IMR-90 (cell line): ENCODE measurements at places on chromosomes 7 and 10.

DNA sequence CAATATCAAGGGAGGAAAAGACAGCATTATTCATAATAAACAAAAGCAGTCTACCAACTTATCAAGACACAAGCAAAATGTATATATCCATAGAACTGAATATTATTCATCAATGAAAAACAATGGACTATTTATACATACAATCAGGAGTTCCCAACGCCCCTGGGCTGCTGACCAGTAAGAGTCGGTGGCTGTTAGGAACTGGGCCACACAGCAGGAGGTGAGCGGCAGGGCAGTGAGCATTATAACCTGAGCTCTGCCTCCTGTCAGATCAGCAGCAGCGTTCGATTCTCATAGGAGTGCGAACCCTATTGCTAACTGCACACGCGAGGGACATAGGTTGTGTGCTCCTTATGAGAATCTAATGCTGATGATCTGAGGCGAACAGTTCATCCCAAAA is 71.7 kb upstream of the GPR22 start:
- DNase-seq: no peak

DNA sequence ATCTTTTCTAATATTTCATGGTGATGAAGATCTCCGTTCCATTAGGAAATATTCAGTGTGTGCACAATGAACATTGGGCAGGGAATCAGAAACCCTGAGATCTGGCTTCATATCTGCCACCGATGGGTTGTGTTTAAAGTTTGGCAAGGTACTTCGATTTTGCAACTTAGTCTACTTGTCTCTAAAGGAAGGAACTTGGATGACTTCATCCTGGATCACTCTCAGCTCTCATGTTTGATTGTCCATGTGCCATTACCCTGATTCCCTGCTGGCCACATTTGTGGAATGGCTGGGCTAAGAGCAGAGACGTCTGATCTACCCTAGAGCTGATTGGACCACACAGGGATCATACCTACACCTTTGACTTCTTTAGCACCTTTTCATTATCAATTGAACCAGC is 177.0 kb upstream of the KMT2E start:
- no peak for DNase-seq

- no peak for DNase-seq
Observed at GRCh38 chr10:78320506-78320905, 286.8 kb downstream of the RPS24 start.

DNA sequence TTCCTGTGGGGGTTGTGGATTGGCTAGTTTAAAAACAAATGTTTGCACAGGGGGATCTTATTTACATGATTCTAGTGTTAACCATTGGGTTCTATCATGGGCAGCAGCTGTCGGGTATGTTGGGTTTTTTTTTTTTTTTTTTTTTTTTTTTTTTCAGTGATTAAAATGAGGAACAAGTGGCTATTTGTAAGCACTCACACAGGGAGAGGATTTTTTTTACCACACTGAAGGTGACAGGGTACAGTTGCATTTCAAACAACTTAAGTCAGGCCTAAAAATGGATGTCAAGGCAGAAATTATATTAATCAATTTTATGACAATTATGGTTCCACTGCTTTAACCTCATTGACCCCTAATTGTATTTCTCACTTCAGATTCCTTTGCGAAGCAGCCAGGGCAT is 92.8 kb downstream of the CD36 start:
- no peak for DNase-seq

DNA sequence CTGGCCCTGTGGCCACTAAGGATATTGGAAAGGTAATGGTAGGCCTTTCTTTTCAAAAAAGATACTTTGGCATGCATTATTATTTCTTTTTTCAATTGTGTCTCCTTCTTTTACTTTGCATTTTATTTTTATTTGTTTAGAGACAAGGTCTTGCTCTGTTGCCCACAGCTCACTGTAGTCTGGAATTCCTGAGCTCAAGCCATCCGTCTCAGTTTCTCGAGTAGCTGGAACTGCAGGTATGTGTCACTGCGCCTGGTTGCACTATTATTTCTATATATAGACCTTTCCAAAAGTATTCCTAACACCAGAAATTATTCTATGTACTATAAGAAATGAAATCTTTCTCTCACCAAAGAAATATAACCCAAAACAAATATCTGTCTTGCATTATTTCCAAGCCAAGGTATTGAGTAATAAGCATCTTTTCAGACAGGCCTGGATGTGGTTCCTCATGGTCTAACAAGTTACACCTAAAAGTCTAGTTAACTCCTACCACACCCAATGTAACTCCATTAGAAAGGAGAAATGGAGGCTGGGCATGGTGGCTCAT is 500.8 kb upstream of the ANKRD30A start:
- DNase-seq: no peak

- no peak for DNase-seq
Observed at GRCh38 chr10:5698062-5698461, 13.4 kb downstream of the TASOR2 start.

DNA sequence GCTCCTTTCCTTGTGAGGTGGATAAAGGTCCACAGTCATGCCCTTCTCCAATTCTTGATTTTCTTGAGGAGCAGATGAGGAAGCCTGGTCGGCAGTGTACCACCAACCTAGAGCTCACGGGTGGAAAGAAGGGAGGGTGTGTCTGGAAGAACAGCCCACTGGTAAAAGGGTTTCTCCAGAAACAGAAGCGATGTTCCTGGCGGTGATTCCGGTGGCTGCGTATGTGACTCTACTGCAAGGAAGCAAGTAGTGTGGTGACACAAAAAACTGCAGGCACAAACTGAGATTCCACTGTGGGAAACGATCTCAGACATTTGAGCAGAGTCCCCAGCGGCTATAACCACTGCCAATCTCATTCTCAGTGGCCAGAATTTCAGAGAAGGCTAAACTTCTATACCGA is 65.9 kb upstream of the ATP6V0A4 start:
- no peak for DNase-seq

DNA sequence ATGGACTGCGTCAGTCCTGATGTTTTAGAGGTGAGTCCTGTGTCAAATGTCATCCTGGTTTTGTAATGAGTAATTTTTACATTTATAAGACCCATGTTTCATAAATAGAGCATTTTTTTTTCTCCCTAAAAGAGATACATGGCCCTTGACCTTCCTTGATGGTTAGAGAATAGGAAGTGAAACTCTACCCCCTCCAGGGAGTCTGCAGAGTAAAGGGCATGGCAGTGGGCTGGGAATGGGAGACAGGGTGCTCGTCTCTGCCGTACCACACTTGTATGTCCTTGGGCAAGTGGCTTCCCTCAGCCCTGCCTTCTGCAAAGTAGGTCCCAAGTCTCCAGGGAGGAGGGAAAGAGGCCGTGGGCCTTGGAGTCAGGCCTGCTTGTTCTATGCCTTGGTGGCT is 63.9 kb downstream of the WDFY4 start:
- no peak for DNase-seq

DNA sequence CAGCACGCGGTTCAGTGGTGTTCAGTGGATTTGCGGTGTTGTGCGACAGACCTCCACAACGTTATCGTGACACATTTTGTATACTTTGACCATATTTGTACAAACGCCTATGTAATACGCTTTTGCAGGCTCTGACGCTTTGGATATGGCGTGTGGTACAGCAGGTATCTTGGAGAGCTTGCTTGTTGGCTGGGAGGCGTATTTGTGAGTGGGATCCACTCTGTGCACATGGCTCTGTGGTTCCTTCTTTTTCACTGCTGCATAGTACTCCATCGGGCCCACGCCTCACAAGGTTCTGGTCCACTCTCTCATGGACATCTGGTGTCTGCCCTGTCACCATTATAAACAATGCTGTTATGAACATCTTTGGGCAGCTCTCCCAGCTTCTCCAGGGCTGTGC is 53.2 kb downstream of the ELFN1 start:
- no peak for DNase-seq

- peak; percentile 97 for DNase-seq
Observed at GRCh38 chr7:36115448-36116321, 37.4 kb upstream of the EEPD1 start.

GRCh38 chr7:24669971-24670591 is 87.2 kb downstream of the GSDME start:
- no peak for DNase-seq

DNA sequence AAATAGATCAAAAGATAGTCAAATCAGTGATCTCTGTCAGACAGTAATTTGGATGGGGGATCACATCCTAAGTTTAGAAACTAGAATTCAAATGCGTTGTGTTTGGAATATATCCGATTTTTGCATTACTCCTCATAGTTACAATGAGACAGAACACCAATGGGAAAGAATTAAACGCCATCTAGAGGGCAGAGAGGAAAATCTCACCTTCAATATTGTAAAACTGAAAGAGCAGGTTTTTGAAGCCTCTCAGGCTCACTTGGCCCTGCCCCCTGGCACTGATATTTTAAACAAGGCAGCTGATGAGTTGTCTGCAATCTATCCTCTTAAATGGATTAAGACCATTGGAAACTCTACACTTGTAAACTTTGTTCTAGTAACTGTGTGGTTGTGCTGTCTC is 17.7 kb downstream of the FRG2B start:
- no peak for DNase-seq

DNA sequence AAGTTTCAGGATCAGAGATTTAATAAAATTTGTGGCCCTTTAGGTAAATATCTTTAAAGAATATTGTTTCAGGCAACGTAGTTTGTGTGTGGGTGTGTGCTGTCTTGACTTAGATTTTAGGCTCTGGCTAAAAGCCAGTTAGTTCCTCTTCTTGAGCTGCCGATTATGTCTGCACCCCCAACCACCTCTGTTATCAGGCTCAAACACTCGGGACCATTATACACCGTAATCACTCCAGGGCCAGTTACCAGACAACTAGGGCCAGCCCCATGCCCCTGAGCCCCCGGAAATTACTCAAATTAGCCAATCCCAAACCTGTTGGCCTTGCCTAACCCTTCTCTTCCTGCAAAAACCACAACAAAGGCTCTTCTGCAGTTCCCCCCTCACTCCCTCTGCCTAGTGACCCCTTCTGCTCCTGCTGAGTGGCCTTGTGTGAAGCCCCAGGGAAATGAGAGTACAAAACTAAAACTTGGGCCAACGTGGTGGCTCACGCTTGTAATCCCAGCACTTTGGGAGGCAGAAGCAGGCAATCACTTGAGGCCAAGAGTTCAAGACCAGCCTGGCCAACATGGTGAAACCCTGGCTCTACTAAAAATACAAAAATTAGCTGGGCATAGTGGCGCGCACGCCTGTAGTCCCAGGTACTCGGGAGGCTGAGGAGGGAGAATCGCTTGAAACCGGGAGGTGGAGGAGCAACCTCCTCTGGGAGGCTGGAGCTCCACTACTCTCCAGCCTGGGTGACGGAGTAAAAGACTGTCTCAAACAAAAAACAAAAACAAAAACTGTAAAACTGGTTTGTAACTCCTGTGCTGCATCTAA is 9.2 kb upstream of the HNRNPF start:
- no peak for DNase-seq

DNA sequence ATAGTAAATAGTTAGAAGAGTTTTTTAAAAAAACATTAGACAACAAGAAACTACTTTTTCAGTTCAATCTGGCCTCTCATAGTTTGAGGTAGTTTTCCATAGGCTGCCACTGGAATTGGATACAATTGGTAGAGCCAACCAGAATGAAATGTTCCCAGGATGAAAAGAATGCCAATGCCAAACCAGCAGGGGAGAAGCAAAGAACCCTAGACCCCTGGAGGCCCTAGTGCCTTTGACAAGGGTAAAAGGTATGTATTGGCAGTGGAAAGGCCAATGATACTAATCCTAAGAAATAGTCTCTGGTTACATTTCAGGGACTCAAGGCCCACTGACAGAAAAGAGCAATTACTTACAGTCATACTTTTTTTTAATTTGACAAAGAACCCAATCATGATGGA is 77.4 kb upstream of the SEM1 start:
- DNase-seq: no peak

GRCh38 chr10:96283351-96283750 is 12.0 kb upstream of the BLNK start:
- DNase-seq: no peak

DNA sequence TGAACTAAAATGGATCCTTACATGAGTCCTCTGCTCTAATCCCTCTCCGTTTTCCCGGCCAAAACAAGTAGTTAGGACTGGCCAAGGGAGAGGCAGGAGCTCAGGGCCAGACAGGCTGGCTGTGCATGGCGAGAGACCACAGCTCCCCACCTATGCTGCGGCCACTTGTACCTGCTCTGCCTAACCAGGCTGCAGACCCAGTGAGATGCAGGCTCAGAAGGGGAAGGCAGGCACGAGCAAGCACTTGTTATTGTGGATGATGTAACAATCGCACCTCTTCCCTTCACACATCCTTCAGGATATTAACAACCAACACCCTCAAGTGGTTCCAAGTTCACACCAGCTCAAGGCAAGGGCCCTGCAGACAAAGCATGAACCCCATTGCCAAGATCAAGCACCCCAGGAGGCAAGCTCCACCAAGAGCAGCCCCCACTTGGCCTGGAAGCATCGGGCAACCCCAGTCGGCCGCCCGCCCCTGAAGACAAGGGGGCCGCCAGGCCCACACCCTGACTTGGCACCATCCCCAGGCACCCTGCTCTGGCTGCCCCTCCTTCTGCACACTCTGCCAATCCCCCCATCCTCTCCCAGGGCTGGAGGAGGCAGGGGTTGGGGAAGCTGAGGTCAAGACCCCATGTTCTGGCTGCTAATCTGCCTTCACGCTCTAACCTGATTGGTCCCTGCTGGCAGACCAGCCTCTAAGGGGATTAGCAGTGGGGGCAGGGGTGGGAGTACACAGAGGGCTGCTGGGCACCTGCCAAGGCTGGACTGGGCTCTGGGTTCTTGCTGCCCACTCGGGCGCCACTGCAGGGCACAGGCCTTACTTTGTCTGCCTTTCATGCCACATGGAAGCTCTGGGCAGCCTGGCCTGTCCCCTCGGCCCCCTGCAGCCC is 111.3 kb downstream of the SLIT1 start:
- DNase-seq: no peak

DNA sequence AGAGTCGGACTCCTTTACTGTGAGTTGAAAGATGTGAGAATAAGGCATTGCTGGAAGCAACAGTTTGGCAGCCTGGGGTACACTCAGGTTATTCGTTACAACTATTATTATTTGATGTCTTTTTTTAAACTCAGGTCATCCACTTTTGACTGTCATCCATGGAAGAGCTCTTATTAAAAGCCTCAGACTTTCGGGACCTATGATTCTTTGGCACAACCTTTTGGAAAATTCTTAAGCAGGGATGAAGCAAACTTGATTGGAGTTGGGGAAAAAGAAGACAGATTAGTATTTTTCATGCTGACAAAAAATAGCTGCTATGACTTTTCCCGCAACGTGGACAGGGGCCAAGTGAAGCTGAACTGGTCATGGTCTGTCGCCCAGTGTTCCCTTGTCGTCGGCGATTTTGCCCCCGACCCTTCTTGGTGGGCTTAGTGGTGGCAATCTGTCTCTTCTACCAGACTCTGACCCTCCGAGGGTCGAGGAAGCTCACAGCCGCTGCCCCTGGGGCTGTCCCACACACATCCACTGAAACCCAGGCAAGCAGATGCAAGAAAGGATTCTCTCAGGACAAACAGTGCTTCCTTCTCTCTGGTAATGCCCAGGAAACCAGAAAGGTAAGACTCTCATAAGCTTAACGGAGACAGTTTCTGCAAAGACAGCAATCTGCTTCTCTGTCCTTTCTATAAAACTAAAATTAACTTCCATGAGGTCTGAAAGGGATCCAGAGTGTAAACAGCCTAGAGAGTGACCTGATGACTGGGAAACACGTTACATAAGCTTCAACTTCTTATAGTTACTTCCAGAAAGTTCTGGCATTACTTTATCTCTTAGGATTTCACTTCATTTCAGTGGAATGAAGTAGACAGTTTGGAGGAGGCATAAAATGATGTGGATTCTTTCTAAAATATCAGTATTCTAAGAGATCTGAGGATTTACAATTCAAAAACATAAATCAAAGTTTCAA is 1.0 kb downstream of the CPED1 start:
- DNase-seq: peak; percentile 38
